ENCODE measurements at places on chromosomes 16 and 17.

DNA sequence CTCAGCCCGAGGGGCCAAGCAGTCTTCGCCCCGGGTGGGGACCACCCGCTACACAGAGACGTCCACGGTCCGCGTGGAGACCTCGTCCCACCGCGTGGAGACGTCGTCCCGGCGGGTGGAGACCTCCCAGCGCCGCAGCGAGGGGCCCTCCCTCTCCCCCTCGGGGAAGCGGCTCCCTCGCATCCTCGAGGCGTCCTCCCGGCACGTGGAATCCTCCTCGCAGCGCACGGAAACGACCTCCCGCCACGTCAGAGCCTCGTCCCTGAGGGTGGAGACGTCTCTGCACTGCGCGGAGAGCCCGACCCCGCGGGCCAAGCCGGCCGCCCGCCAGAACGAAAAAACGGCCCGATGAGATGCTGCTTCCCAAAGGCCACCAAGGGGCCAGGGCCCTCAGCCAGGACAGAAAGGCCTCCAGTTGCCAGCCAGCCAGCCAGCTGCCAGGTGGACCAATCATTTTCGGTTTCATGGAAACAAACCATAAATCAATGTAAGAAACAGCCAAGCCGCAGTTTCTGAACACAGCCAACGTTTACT is 424 bp downstream of the C17orf100 start:
- no peak for DNase-seq

- no peak for DNase-seq
Measured at GRCh38 chr16:8005096-8005860, 585.0 kb downstream of the TMEM114 start.

GRCh38 chr16:82181461-82182185 is 11.6 kb upstream of the MPHOSPH6 start:
- no peak for DNase-seq

GRCh38 chr17:530851-531250 is 178.2 kb upstream of the RPH3AL start:
- no peak for DNase-seq

DNA sequence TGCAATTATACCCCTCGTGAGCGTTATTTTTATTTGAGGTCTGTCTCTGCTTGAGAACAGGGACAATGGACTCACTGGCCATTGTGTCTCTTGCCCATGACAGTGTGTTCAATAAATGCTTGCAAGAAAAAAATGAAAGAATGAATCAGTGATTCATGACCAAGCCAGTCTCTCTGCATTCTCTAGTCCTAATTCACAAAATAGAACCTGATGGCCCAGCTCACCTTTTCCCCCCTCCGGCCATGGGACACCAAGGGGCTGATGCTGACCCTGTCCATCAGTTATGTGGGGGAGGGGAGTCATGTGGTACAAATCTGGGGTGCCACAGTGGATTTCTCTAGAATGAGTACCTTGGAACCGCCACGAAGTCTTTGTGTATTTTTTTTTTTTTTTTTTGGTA is 38.2 kb downstream of the CCDC42 start:
- no peak for DNase-seq

- DNase-seq = no peak
Measured at GRCh38 chr16:1488619-1489018, at the start of gene PTX4. TSS of gene PTX4 (minus strand) at chr16:1488944. CDS start at chr16:1488909, 35 bp downstream.

DNA sequence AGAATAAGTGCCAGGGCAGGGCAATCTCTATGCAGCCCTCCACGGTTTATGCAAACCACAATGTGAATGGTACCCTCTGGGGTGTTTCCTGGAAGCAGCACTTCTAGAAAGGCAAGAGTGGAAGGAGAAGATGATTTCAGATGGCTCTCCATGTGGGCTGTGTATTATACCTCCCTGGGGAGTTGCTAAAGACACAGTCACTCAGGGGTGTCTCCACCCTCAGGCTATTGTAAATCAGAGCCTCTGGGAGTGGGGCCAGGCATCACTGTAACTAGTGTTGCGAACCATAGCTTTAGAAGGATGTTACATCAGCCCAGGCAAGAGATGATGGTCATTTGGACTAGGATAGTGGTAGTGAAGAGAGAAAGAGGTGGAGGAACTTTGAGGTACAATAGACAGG is 83.3 kb upstream of the ZKSCAN2 start:
- no peak for DNase-seq

DNA sequence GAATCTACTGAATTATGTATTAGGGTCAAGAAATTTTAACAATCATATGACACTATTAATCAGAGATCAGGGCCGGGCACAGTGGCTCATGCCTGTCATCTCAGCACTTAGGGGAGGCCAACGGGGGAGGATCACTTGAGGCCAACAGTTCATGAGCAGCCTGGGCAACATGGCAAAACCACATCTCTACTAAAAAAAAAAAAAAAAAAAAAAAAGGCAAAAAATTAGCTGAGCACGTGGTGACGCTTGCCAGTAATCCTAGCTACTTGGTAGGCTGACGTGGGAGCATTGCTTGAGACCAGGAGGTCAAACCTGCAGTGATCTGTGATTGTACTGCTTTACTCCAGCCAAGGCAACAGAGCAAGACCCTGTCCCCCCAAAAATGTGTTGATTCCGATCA is 52.5 kb upstream of the CLEC3A start:
- DNase-seq = no peak

DNA sequence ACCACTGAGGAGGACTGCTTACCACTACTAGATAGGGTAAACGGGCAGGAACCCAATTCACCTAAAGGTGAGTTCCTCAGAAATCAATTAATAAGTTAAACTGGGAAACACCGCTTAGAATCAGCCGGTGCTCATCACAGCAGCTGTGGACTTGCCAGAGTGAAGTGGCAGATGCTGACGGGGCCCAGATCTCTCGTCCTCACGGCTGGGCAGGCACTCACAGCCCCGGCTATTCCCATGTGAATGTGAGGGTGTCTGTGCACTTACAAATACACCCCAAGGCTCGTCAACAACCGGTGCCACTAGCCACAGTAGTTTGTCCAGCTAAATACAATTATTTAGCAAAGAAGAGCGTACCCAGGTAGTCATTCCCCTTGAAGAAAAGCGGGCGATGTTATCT is 29.7 kb downstream of the MBTPS1 start:
- no peak for DNase-seq

DNA sequence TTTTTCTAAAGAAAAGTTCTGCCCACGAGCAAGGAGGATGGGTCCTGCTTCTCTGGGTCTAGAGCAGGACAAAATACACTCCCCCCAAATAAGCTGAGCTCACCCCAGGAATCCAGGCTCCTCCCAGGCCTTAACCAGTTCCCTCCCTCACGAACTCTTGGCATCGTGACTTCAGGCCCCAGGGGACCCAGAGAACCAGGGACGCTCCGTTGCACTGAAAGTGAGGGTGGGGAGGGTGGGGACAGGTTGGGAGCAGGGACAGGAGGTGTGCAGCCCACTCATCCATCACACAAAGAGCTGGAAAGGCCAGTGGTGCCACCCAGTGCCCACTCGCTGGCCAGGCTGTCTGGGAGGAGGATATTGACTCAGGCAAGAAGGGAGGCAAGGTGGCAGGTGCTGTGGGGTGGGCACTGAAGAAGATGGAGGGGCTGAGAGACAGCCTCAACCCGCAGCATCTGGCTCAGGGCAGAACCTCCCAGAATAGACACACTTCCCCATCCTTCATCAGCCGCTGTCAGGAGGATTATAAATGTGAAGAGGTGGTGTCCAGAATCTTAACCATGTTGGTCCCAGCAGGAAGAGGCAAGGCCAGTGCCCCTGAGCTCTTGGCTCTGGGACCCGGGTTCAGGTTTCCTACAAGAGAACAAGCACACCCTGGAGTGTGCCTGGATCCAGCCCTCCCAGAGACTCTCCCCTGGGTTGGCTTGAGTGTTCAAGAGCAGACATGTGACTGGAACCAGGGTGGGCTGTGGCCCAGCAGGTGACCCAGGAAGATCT is 67.9 kb upstream of the RPL38 start:
- DNase-seq = no peak

GRCh38 chr17:68532826-68533225 is 20.6 kb downstream of the PRKAR1A start:
- no peak for DNase-seq

GRCh38 chr17:71440513-71440912 is 680.3 kb upstream of the SOX9 start:
- no peak for DNase-seq

- DNase-seq = no peak
Measured at GRCh38 chr17:3385869-3386816, at the start of gene OR3A2. TSS of gene OR3A2 (minus strand) at chr17:3386308.

- DNase-seq = no peak
Measured at GRCh38 chr17:34799751-34800150, 161.5 kb downstream of the CCT6B start.

DNA sequence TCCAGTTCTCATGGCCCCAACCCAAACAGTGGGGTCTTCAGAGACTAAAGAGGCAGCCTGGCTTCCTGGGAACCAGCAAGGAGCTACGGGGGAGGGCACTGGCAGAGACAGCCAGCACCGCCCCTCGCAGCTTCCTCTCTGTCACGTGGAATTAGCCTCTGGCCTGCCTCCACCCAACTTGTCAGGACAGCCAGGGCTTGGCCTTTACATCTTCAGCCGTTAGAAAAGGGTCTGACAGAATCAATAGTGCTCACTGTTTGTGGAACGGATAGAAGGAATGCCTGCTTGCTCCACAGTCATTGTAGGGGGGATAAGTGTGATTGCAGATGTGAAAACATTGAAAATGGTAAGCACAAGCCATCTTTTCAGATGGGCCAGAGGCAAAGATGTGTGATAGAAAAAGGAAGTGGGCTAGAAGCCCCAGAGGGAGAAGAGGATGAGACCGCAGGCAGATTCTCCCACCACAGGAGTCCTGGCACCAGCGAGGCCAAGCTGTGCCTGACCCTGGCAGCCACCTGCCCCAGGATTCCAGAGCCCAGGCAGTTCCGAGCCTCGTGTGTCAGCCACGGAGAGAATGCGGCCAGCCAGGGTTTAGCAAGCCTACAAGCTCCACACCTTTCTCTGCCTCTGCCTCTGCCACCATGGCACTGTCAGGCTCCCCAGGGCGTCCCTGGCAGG is 18.6 kb downstream of the GRIN2C start:
- DNase-seq = no peak

DNA sequence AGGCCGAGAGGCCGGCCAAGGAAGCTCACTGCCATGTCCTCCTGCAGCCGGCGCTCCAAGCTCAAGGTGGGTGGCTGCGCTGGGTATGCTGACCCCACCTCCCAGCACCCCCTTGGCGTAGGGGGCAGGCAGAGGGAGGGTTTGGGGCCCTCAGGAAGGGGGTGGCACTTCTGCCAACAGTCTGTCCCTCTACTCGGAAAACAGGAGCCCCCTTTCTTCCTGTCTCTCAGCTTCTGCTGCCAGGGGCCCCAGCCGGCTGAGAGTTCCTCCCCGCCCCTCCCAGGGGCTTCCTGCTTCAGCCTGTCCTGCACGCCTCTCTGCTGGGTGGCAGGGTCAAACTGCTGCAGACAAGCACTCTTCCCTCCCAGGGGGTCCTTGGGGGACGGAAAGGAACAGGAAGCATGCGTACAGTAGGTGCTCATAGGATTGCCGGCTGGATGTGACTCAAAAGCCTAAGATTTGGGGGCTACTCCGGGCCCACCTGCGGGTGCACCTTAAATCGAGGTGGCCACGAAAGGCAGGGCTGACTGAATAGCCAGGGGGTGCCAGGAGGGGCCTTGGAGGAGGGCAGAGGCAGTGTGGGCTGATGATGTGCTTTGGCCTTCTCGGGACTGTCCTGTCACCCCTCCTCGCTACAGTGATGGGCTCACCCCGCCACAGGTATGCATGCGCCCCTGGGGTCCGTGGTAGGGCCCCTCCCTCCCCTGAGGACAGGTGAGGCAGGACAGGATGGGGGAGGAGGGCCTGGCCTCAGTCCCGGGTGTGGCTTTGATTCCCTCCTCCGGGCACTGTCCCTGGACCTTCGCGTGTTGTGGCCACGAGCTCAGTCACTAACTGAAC is 4.0 kb downstream of the CBX2 start:
- DNase-seq = no peak

GRCh38 chr16:57430955-57431354 is 16.2 kb downstream of the CIAPIN1 start:
- no peak for DNase-seq

DNA sequence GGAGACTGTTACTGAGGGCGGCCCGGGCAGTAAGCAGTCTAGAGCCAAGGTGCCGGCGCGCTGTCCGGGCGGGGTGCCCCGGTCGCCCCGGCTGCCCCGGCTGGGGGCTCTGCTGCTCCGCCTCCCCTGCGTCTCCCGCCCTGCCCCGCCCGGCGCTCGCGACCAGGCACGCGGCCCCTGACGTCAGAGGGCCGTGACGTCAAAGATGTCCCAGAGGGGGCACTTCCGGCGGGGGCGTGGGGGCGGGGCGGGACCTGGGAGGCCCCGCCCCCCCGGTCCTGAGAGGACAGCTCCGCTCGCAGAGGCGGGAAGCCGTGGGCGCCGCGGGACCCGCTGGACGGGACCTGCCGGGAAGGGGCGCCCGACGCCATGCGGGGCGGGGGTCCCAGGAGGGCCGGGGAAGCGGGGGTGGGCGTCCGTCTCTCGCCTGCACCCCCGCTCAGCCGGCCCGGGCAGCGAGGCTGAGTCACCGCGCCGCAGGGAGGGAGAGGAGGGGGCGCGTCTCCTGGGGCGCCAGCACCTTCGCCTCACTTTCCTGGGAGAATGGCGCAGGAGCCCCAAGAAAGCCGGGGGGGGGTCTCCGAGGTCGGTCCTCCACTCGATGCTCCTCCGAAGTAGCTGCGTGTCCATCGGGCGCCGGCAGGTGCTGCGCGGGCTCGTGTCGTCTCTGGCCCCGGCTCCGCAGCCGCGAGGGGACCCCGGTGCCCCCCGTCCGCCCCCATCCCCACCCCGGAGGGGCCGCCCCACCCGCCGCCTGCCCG is 4.4 kb upstream of the HIC1 start:
- DNase-seq = peak; percentile 46

GRCh38 chr17:55334285-55334684 is 69.5 kb downstream of the HLF start:
- DNase-seq = no peak

- no peak for DNase-seq
Measured at GRCh38 chr16:72673118-72673517, 374.8 kb downstream of the ZFHX3 start.

DNA sequence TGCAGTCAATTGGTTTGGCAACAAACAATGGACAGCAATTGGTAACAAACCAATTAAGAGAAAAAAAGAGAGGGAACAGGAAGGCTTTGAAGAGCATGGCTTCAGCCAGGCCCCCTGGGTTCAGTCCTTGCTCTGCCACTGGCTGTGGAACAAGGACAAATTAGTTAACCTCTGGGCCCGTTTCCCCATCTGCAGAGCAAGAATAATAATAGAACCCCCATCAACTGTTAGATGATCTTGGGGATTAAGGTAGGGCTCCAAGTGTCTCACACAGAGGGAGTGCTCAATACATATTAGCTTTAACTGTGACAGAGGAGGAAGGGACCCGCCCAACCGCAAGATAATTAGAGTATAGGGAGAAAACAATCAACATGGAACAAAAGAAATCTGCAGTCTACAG is 55.2 kb downstream of the PECAM1 start:
- no peak for DNase-seq

Measured in stimulated activated CD8-positive, alpha-beta memory T cell treated with anti-CD3 and anti-CD28 coated beads, Interleukin-15, amount 100 ng/mL, for 1 hour (primary cell).